ENCODE measurements at places on chromosomes 2 and 18. TPM values are rescaled to one million over a fixed set of nuclear protein-coding genes. Genes with fewer than 3 reads are reported as not detected.

The HJURP gene
- not detected for total RNA-seq

The IGFBP2 gene
- total RNA-seq: 16.5 TPM

The PLEK gene
- 2.3 TPM for total RNA-seq

The IWS1 gene
- 69.0 TPM for total RNA-seq

The IL36A gene
- total RNA-seq: not detected

The GPC1 gene
- 180 TPM for total RNA-seq

The CNTNAP5 gene
- not detected for total RNA-seq

The NGEF gene
- 0.48 TPM for total RNA-seq

The SERPINB11 gene
- total RNA-seq: not detected

The GCG gene
- total RNA-seq: not detected

The TUBA3D gene
- total RNA-seq: not detected

The DTYMK gene
- 8.5 TPM for total RNA-seq

The SLC20A1 gene
- 11.8 TPM for total RNA-seq

The HES6 gene
- total RNA-seq: 13.1 TPM

The MAB21L4 gene
- total RNA-seq: not detected

The ALKAL2 gene
- not detected for total RNA-seq

The TMEM169 gene
- not detected for total RNA-seq

The LHCGR gene
- total RNA-seq: not detected

The DSG1 gene
- not detected for total RNA-seq

The BCL11A gene
- 0.66 TPM for total RNA-seq

The ACTG2 gene
- 2.9 TPM for total RNA-seq

The HNMT gene
- total RNA-seq: 7.3 TPM

The EFR3B gene
- 2.1 TPM for total RNA-seq

The SCN9A gene
- total RNA-seq: 0.36 TPM

The TMEM247 gene
- not detected for total RNA-seq

The SATB2 gene
- total RNA-seq: 1.9 TPM

The KIAA1328 gene
- total RNA-seq: 3.5 TPM

The CCDC102B gene
- 2.2 TPM for total RNA-seq

The TUBB6 gene
- total RNA-seq: 25.3 TPM

The PTPRN gene
- not detected for total RNA-seq

The SERPINB8 gene
- total RNA-seq: 4.7 TPM

The PSD4 gene
- 1.0 TPM for total RNA-seq

The TTN gene
- 6,941 TPM for total RNA-seq

The NTSR2 gene
- 0.22 TPM for total RNA-seq

The MOCOS gene
- 4.8 TPM for total RNA-seq

The FSIP2 gene
- total RNA-seq: not detected

The CRYBA2 gene
- not detected for total RNA-seq

The CABYR gene
- total RNA-seq: 1.2 TPM

The ANKRD30BL gene
- total RNA-seq: not detected

The IHH gene
- total RNA-seq: not detected
